AG20443 (cell line): ENCODE measurements at places on chromosomes 16 and 17.

DNA sequence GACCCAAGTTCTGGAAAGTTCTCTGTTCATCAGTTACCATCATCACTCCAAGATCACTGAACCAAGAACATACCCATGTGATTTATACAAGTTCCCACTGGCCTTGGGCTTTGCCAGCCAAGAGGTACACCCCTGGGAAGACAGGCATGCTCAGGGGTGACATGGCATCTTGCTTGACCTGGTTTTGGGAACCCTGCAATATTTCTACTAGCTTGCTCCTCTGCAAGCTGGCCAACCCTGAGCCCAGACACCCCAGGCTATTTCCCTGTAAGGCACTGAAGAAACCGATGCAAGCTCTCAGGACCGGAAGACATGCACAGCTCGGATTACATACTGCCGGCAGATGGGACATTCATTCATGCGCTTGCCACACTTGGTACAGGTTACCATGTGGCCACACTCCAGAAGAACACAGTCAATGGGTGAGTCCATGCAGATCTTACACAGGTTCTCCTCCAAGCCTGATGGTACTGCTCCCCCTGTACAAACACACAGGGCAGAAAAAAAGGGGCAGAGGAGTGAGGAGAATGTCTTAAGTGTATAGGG lies 31.4 kb downstream of the LIG3 start:
- DNase-seq: no peak

DNA sequence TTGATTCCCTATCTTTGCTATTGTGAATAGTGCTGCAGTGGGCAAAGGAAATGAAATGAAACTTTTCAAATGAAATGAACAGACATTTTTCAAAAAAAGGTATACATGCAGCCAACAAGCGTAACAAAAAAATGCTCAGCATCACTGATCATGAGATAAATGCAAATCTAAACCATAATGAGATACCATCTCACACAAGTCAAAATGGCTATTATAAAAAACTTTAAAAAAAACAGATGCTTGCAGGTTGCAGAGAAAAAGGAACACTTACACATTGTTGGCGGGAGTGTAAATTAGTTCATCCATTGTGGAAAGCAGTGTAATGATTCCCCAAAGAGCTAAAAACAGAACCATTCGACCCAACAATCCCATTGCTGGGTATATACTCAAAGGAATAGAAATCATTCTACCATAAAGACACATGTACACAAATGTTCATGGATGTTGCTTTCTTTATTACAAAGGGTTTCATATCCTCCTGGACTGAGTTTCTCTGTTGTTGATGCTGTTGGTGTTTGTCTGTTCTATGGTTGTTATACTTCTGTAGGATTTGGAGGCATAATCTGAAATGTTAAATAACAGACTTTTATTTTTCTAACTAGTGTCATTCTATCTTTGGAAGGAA lies 99.3 kb upstream of the SOX9 start:
- no peak for DNase-seq

GRCh38 chr16:89646906-89647305 lies 10.6 kb downstream of the CHMP1A start:
- DNase-seq: no peak

GRCh38 chr16:70604407-70605282 lies 41.7 kb upstream of the IL34 start:
- no peak for DNase-seq

GRCh38 chr17:40190197-40191021 lies 13.1 kb downstream of the RAPGEFL1 start:
- no peak for DNase-seq

DNA sequence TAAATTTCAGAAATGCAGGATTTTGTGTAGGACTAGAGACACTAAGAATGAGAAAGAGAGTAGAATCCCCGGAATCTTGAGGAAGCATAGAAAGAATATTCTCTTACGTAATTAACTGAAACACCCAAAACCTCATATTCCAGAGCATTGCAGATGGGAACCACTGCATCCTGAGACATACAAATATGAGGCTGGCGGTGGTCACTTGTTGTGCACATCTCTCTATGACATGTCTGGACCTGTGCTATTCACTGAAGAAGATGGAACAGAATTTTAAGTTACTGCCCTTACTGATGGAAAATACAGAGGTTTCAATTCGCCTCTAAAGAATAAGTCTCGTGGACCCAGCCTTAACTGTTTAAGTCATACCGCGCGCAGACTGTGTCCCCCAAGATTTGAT lies 806 bp downstream of the RAD51C start:
- no peak for DNase-seq

GRCh38 chr16:73764321-73764720 lies 532.3 kb upstream of the PSMD7 start:
- DNase-seq: no peak

DNA sequence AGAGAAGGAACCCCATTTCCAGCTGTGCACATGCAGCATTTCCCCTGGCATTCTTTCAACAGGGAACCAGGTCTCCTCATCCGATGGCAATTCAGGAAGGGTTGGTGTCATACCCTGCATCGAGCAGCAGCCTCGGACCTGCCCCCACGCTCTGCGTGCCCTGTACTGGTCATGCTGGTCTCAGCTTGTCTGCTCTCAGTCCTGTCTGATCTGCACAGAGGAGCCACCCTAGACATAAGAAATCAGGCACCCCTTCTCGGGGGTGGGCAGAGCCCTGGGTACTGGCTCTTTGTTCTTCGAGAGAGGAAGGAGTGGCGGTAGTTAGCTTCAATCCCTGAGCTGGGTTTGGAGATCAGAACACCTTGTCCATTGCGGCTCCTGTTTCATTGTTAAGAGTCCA lies 162.0 kb upstream of the RPH3AL start:
- no peak for DNase-seq
